ENCODE measurements at places on chromosomes 11 and 22.

GRCh38 chr11:67544616-67545242 lies 21.5 kb upstream of the CABP2 start:
- no peak for DNase-seq

- DNase-seq: no peak
Measured at GRCh38 chr11:36854875-36855274, 256.8 kb upstream of the RAG2 start.

DNA sequence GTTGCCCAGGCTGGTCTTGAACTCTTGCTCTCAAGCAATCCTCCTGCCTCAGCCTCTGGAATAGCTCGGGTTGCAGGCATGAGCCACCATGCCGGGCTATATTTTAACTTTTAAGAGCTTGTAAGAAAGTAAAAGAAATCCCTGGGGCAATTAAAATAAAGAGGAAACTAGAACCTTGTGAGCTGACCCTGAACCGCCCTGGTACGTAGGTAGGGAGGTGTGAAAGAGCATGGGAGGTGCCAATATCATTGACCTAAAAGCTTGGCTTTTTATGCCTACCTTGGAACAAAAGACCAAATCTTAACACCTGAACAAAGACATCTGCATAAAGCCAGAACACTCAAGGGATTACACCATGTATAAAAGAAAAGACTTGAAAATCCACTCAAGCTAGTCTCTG lies 595.1 kb downstream of the SOX6 start:
- no peak for DNase-seq

GRCh38 chr22:19959043-19959586 lies 17.5 kb upstream of the TXNRD2 start:
- DNase-seq: no peak
